ENCODE measurements at places on chromosomes 11 and 22.
A peak's percentile ranks its signal among the peaks of the same experiment; 100 is the strongest.

- DNase-seq = no peak
Measured at GRCh38 chr22:37768273-37768672, 39.5 kb upstream of the GCAT start.

GRCh38 chr11:44944853-44945235 lies 5.8 kb downstream of the TP53I11 start:
- DNase-seq = no peak

DNA sequence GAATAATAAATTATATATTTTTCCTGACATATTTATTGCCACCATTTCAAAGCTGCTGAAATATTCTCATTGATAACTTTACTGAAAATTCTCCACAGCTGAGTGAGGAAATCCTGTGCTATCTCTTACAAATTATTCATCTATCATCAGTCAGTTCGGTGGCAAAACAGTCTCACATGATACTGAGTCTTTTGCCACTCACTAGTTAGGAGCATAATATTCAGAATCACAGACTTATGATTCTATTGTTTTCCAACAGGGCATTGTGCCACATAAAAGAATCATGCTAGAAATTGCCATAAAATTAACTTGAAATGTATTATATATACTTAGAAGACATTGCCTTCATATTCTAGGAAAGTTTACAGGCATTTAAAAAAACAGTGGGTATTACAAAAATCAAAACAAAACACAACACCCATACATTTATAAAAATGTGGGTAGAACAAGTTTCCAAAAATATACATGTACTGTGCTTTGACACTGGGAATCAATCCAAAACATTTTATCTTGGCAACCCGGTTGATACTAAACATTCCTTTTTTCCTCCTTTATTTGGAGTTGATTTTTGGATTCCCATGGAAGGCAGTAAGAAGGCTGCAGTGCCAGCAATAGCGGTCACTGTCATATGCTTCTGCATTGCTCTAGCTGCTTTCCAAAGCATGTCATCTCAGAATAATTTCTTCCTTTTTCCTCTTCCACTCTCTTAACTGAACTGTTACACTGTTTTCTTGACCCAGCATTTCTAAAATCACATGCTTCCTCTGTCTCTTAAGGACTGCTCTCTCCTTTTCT lies 42.5 kb downstream of the ATG16L2 start:
- no peak for DNase-seq

DNA sequence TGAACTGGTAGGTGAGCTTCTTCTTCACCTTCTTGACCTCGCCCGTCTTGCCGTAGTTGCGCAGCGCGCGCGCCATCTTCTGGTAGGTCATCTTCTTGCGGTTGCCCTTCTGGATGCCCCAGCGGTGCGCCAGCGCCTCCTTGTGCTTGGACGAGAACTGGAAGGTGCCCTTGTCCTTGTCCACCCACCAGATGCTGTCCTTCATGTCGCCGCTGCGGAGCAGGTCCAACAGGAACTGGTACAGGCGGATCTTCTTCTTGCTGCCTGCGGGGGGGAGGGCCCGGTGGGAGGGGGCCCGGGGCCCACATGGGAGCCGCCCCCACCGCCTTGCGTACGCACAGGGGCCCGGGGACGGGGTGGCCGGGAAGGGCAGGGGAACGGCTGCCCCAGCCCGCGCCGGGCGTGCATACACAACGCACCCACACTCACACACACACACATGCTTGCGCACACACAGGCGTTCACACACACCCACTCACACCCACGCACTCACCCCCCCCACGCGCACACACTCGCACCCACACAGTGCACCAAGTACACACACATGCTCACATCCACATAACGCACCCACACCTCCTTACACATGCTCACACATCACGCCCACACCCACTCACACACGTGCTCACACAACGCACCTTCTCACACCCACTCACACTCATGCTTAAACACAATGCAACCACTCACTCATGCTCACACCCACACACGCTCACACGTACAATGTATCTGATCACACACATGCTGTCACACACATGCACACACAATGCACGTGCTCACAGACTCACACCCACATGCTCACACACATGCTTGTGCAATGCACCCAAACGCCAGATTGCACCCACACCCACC lies 3.0 kb upstream of the MYBPC3 start:
- peak; percentile 42 for DNase-seq

DNA sequence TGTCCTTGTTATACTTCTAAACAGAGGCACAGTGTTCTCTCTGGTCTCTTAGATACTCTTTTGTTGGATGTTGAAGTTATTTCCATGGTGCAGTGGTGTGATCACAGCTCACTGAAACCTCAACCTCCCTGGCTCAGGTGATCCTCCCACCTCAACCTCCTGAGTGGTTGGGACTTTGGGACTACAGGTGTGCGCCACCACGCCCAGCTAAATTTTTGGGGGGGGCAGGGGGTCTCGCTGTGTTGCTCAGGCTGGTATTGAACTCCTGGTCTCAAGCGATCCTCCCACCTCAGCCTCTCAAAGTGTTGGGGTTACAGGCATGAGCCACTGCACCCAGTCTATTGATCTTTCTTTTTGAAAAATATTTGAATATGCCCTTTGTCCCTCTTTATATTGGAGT lies 14.9 kb downstream of the ZNF74 start:
- DNase-seq = no peak

DNA sequence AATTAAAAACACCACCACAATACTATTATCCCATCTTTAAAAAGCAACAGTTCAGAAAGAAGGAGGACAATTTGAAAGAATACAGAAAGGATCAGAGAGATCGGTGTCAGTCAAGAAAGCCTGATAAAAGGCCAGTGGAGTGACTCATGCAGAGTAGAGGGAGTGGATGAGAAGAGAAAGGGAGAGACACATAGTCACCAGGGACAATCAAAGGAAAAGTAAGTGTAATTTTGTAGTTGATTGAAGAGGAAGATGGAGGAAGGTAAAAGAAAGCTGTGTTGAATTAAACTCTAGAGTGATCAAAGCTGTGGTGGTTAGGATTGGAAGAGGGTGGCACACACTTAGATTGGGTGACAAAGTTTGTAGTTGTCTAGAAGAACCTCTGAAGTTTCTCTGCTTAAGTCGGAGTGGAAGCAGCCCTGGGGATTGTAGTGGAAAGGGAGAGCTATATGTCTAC lies 14.1 kb downstream of the SPECC1L start:
- no peak for DNase-seq

DNA sequence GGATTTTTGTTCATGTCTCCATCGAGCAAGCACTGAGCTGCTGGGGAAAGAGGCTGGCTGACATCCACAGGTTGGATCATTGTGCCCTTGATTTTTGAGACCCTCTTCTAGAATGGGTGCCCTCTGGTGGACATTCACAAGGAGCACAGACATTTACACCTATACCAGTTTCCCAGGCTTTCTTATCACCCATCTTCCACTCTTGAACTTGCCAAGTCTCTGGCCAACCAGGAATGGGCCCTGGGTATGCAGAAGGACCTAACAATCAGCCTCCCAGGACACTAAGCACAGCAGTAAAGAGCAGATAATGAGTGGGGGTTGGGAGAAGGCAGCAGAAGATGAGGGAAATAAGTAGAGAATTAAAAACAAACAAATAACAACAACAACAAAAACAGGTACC lies 5.7 kb upstream of the INTS4 start:
- DNase-seq = peak; percentile 3

DNA sequence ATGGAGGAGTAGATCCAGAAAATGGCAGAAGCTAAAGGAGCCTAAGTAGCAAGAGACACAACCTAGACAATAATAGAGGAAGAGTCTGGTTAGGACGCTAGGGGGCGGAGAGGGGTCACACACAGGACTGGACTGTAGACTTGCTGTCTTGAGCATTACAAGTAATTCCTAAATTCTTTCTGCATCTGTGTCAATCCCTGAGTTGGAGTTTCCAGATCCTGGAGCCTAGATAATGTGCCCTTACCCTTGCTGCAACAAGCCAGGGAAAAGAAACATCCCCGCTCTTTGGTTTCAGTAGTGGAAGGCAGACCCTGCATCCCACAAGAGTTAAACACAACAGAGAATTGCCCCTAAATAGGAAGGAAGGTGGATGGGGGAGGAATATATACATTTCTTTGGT lies 14.9 kb upstream of the CCDC73 start:
- DNase-seq = peak; percentile 60

- DNase-seq = no peak
Measured at GRCh38 chr11:15780837-15781236, 575.5 kb downstream of the SOX6 start.

DNA sequence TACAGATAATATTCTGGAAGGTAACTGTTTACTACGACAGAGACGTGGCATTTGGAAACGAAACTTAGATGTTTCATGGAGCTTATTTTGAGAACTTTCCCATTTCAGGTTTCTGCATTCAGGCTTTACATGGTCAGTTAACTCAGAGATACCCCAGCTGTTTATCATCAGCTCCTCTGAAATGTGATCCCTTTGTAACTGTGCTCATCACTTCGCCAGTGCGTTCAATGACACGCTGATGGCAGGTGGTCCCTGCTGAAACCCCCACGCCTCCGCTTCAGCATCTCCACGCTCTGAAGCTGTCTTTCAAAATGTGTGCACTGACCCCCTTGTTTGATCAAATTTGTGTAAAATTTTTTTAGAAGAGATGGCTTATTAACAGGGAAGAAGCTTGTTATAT lies 30.5 kb downstream of the ALG12 start:
- no peak for DNase-seq

DNA sequence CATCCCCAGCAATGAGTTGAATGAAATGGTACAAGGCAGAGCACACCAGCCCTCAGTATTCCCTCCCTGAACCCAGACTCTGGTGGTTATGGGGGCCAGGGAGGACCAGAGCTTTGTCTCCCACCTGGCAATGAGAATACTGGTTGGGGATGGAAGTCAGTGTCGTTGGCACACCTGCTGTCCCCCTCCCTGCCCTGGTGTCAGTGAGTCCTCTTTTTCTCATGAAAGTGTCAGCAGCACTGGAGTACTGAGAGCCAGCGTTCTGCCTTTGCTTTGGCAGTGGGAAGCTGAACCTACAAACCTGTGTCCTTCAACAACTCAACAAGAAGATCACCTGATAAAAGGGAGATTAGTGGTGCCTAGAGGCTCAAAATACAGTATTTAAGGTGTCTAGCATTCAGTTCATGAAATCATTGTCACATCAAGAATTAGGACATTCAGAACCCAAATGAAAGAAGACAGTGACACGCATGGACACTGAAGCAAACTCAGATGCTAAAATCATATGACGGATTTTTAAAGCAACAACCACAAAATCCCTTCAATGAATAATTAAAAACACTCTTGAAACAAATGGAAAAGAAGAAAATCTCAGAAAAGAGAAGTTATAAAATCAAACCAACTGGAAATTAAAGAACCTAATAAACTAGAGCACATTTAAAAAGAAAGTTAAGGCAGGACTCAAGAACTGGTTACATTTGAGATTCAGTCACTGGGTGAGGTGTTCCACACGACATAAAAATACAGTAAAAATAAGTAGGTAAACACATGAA lies 77.5 kb upstream of the VPREB1 start:
- DNase-seq = no peak

DNA sequence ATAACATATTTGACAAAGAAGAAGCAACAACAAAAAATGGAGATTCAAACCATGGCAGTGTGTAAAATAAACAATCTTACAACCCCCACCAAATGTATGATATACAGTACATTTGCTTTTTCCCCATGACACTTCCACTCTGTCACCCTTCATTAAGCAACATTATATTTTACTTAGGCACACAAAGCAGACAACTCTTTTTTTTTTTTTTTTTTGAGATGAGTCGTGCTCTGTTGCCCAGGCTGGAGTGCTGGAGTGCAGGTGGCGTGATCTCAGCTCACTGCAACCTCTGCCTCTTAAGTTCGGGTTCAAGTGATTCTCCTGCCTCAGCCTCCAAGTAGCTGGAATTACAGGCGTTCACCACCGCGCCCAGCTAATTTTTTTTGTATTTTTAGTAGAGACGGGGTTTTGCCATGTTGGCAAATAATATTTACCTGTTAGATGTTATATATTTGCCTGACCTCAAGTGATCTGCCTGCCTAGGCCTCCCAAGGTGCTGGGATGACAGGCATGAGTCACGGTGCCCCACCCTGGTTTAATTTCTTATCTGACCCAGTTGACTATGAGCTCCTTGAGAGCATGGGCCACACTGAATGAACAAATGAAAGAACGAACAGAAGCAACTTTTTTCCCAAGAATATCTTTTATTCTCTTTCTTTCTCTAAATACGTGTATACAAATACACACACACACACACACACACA lies 5.5 kb upstream of the PCF11 start:
- no peak for DNase-seq

- DNase-seq = no peak
Measured at GRCh38 chr11:59267196-59267595, 54.5 kb upstream of the MPEG1 start.

- no peak for DNase-seq
Measured at GRCh38 chr22:27175021-27175838, 517.8 kb downstream of the MIAT start.

GRCh38 chr11:46698597-46698996 lies 1.8 kb downstream of the ARHGAP1 start:
- no peak for DNase-seq

- no peak for DNase-seq
Measured at GRCh38 chr22:42680648-42681047, 31.5 kb upstream of the CYB5R3 start.

DNA sequence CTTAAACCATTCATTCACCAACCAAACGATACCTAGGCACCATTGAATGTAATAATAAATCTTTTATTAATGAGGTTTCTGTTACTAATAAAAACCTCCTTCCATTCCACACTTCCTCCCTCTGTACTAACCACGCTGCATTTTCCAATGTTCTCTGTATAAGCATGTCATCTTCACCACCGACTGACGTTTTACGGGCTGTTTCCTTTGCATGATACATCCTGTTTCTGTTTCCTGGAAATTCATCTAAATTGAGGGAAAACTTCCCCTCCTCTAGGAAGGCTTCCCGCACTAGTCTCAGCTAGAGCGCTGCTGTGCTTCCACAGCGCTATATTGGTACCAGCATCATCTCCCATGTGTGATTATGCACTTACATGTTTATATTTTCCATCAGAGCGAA lies 2.1 kb downstream of the OR4D10 start:
- DNase-seq = no peak

DNA sequence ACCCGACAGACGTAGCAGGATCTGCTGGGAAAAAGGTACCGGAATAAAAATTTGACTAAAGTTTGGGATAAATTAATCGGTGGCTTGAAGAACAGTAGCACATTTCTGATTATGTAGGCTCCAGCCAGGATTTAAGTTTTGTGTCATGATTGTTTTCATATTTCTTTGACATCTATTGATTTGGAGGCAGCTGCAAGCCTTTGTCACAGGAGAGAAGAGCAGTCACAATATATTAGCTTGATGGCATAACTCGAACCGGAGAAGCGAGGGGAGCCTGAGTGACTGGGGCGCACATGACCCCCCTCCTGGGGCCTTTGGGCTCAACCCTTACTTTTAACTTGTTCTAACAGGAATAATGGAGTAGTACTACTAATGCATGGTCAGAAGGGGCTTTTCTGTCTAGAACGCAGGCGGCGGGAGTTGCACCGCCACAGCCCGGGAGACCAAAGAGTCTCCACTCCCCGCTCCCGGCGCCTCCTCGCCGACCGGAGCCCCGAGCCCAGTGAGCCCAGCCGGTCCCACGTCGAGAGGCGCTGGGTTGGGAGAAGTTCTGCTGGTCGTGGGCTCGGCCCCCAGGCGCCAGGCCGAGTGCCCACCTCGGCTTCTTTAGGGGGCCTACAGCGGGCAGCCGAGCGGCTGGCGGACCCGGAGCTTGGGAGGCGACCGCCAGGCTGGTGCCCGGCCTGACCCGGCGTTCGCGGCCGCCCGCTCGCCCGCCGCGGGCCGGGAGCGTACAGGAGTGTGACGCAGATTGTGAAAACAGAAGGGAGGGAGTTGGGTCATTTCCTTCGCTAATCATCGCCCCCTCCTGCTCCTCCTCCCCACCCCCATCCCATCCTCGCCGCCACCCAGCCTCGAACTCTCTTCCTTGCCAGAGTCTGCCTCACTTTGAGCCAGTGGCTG lies 15.7 kb upstream of the PAX6 start:
- no peak for DNase-seq

Data from NCI-H1048 (cell line).